ENCODE measurements at places on chromosomes 7 and 10.

- DNase-seq: no peak
Measured at GRCh38 chr7:46493196-46493595, 572.1 kb upstream of the IGFBP3 start.

- DNase-seq: peak; percentile 40
Measured at GRCh38 chr7:24665564-24666294, 91.5 kb downstream of the GSDME start.

GRCh38 chr7:99579956-99580777 is 17.9 kb upstream of the TMEM225B start:
- peak; percentile 24 for DNase-seq

GRCh38 chr7:143494622-143495021 is 16.9 kb downstream of the TAS2R41 start:
- DNase-seq: no peak

DNA sequence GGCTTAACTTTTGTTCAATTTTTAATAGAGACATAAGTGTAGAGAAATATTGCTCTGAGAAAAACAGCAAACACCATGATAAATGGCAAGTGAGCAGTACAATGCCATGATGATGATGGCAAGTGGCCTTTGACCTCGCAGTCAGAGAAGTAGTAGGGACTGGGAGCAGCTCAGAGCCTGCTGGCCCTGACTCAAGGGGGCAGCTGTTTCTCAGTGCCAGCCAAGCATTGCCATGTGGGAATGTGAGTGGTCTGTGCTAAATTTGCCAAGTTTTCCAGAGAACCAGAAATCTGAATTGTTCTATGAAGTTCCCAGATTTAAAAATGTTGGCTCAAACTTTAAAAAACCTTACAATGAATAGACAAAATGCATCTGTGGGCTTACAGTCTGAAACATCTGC is 187.9 kb downstream of the BICC1 start:
- DNase-seq: no peak

Measured in foreskin melanocyte (primary cell).